CD8-positive, alpha-beta memory T cell (primary cell): ENCODE measurements at places on chromosomes 13 and 19. TPM values are rescaled to one million over a fixed set of nuclear protein-coding genes. Genes with fewer than 3 reads are reported as not detected.
A peak's percentile ranks its signal among the peaks of the same experiment; 100 is the strongest.

- H3K27me3 ChIP-seq, result no peaks in the 10 kb centered on the region
- H3K27ac ChIP-seq, result no peak within 1 kb of the TSS
- no peaks in the 10 kb centered on the region for H3K36me3 ChIP-seq
- peak; percentile 98 for DNase-seq
Observed at GRCh38 chr19:639253-640160, at the start of gene FGF22. Gene FGF22 (plus strand): TSS chr19:639879. CDS start chr19:639926, 47 bp downstream.

DNA sequence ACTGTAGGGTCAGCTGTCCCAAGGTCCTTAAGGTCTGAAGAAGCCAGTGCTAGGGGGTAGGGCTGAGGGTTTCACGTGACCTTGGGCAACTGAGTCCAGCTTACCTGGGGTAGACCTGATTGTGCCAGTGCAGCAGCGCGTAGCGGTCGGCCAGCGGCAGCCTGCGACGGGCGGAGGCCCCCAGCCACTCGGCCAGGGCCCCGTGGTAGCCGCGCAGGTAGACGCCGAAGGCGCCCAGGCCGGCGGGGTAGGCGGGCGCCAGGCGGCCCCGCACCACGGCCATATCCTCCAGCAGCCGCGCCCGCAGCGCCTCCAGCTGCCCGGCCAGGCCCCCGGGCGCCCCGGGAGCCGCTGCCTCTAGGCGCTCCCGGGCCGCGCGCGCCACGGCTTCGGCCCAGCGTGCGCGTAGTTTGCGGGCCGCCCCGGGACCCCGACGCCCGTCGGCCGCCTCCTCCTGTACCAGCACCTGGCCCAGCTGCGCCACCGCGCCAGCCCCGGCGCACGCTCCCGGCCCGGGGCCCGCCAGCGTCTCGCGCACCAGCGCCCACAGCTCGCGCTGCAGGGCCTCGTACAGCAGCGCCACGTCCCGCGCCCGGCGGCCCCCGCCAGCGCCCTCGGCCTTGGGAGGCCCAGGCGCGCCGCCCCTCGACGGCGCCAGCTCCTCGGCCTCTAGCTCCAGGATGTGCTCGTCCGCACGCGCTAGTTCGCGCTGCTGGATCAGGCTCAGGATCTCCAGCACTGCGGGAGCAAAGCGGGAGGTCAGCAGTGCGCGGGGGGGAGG is 10.9 kb downstream of the EXOC3L2 start:
- H3K4me3 ChIP-seq, result no peak overlapping the region
- no peak overlapping the region for H3K27ac ChIP-seq
- no peak for DNase-seq
- no peaks in the 10 kb centered on the region for H3K36me3 ChIP-seq

- H3K27me3 ChIP-seq, result no peaks in the 10 kb centered on the region
- no peak for DNase-seq
- H3K27ac ChIP-seq, result no peak overlapping the region
- H3K36me3 ChIP-seq, result no peaks in the 10 kb centered on the region
- peak overlapping the region; percentile 28 for H3K4me3 ChIP-seq
Observed at GRCh38 chr13:100520936-100521850, 67.4 kb downstream of the GGACT start.

DNA sequence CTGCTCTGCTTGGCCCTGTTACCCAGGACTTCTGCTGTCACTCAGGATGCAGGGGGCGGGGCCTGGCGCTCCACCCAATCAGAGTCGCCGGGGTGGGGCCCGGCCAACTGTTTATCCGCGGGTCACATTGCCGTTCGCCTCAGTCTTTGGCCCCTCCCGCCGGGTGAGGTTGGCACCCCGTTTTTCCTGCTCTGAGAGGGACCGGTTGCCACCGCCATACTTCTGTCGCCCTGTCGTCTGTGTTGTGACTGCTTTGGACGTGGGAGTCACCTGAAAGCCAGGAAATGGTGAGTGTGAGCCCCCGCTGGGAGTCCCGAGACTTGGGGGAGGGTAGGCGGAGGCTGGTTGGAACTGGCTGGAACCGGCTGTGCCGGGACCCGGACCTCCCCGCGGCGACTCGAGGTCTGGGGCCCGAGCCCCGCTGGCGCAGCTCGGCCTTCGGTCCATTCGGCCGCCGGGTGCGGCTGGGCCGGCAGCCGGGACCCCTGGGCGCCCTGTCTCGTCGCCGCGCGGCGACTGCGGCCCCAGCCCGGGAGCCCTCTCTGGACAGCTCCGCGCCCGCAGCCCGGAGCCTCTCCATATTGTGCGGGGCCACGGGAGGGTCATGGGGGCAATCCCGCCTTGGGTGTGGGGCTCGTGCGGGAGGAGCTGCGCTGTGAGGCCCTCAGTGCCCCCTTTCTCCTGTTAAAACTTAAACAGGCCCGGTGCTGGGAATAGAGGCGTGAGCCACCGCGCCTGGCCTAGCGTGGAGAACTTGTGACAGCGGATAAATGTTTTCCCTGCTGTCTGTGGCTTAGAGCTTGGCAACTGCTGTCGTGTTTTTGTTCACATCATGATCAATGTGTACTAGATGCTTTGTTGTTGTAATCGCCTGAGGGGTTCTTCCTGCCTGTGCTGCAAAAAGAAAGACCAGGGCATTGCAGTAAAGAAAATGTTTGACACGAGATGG is at the start of gene ZNF844:
ZNF844 (plus strand) TSS at position 142 of the 949 bp plus-strand sequence; CDS start at position 285, 143 bp downstream.
- no peaks in the 10 kb centered on the region for H3K4me1 ChIP-seq
- H3K36me3 ChIP-seq, result no peaks in the 10 kb centered on the region
- H3K27me3 ChIP-seq, result no peaks in the 10 kb centered on the region
- peak within 1 kb of the TSS; percentile 51 for H3K27ac ChIP-seq
- H3K4me3 ChIP-seq, result peak within 1 kb of the TSS; percentile 66

DNA sequence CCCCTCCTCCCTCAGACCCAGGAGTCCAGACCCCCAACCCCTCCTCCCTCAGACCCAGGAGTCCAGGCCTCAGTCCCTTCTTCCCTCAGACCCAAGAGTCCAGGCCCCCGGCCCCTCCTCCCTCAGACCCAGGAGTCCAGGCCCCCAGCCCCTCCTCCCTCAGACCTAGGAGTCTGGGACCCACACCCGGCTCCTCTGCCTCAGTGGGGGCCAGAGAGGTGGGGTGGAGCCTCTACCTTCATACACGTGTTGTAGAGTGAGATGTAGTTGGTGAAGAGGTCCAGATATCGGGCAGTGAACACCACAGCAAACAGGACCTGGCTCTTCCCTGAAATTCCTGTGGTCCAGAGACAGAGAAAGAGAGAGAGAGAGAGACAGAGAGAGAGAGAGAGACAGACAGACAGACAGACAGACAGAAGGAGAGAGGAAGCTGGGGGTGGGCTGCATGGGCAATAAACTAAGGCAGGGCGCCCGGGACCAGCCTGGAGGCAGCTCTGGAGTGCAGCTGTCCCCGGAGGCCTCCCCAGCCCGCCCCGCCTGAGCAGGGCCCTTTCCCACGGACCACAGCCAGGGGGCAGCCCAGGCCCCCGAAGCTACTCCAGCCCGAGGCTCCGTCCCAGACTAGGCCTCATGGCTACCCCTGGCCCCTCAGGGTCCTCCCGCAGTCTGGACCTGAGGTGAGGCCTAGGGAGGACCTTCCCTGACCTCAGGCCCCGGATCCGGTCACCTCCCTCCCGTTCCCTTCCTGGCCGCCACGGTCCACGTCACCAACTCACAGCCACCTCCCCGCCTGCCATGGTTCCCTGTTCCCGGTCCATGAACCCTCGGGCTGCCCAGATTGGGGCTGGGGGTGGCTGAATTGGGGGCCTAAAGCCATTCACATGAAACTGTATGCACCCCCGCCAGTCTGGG is 907 bp downstream of the KDELR1 start:
- H3K36me3 ChIP-seq, result peaks cover 21% of the 10 kb centered on the region
- H3K27me3 ChIP-seq, result peaks cover 16% of the 10 kb centered on the region
- DNase-seq, result peak; percentile 73
- peak overlapping the region; percentile 88 for H3K27ac ChIP-seq
- peaks cover 29% of the 10 kb centered on the region for H3K4me1 ChIP-seq

GRCh38 chr19:2488942-2489731 is 13.2 kb downstream of the GADD45B start:
- no peaks in the 10 kb centered on the region for H3K36me3 ChIP-seq
- H3K4me1 ChIP-seq, result peaks cover 9% of the 10 kb centered on the region
- no peak overlapping the region for H3K27ac ChIP-seq

- H3K27ac ChIP-seq, result no peak overlapping the region
- no peaks in the 10 kb centered on the region for H3K4me1 ChIP-seq
- DNase-seq, result no peak
- H3K4me3 ChIP-seq, result no peak overlapping the region
- no peaks in the 10 kb centered on the region for H3K27me3 ChIP-seq
Observed at GRCh38 chr13:91381371-91381770, 17.1 kb upstream of the GPC5 start.

- no peak overlapping the region for H3K4me3 ChIP-seq
- peaks cover 4% of the 10 kb centered on the region for H3K4me1 ChIP-seq
- no peaks in the 10 kb centered on the region for H3K36me3 ChIP-seq
Observed at GRCh38 chr19:4531562-4532165, 3.4 kb downstream of the PLIN5 start.

GRCh38 chr13:48725271-48725670 is 71.5 kb downstream of the CYSLTR2 start:
- no peak overlapping the region for H3K4me3 ChIP-seq
- no peaks in the 10 kb centered on the region for H3K4me1 ChIP-seq
- H3K27me3 ChIP-seq, result no peaks in the 10 kb centered on the region

DNA sequence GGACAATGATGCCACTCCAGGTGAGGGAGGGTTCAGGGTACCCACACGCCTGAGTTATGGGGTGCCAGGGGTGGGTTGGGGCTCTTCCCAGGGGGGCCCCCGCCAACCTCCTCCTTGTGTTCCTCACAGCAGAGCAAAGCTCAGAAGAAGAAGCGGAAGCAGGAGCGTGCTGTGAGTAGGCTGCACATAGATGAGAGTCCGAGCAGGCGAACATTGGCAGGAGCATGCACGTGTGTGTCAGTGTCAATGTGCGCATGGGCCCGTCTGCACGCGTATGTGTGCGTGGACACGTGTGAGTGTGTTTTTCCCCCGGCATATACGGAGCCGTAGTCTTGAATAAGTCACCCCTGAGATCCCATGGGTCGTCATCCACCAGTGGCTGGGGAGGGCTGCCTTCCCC is 12.4 kb upstream of the USE1 start:
- no peaks in the 10 kb centered on the region for H3K27me3 ChIP-seq
- peaks cover 34% of the 10 kb centered on the region for H3K36me3 ChIP-seq
- no peak overlapping the region for H3K4me3 ChIP-seq
- H3K4me1 ChIP-seq, result no peaks in the 10 kb centered on the region

- H3K4me1 ChIP-seq, result no peaks in the 10 kb centered on the region
- H3K27me3 ChIP-seq, result no peaks in the 10 kb centered on the region
- DNase-seq, result no peak
- no peaks in the 10 kb centered on the region for H3K36me3 ChIP-seq
- H3K27ac ChIP-seq, result no peak overlapping the region
Observed at GRCh38 chr13:61695147-61695546, 279.5 kb upstream of the PCDH20 start.

- peak within 1 kb of the TSS; percentile 93 for H3K4me3 ChIP-seq
- H3K27me3 ChIP-seq, result no peaks in the 10 kb centered on the region
- H3K27ac ChIP-seq, result peak within 1 kb of the TSS; percentile 94
Observed at GRCh38 chr19:2782936-2783780, at the start of gene SGTA. Gene SGTA (minus strand): TSS chr19:2783273. CDS start chr19:2769068, 14,205 bp downstream.

DNA sequence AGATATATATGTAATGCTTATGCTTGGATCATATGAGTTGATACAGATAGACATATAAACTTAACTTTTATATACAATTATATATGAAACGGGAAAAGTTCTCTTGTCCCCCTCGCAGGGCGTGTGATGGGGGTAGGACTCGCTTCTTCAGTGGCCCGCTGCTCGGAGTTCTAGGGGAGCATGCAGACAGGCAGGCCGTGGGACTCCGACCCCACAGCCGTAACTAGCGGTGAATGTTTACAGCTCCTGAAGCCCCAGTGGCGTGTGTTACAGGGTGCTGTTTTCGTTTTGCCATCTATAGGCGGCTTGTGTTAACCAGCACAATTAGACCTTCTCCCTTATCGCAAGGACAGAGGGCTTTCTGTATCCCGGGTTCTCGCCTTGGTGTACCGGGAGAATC is 1899.8 kb downstream of the PCDH9 start:
- H3K27me3 ChIP-seq, result no peaks in the 10 kb centered on the region
- H3K27ac ChIP-seq, result no peak overlapping the region
- no peak overlapping the region for H3K4me3 ChIP-seq

- H3K27me3 ChIP-seq, result no peaks in the 10 kb centered on the region
- no peak overlapping the region for H3K27ac ChIP-seq
- peaks cover 87% of the 10 kb centered on the region for H3K4me1 ChIP-seq
- no peaks in the 10 kb centered on the region for H3K36me3 ChIP-seq
- no peak for DNase-seq
- no peak overlapping the region for H3K4me3 ChIP-seq
Observed at GRCh38 chr13:99280166-99280565, 22.0 kb upstream of the GPR18 start.

DNA sequence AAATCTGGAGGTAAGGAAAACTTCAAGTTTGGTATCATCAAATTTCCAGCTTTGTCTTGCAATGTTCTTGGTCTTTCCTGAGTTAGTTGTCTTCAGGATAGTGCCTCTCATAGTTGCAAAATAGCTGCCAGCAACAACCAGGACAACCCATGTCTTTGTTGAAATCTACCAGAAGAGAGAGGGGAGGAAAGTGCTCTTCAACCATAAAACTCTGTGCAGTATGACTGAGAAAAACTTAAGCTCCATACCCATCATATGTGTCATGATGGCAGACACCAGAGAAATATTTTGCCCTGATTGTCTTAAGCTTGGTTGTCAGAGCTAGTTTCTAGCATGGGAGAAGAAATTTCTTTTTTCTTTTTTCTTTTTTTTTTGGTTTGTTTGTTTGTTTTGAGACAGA is 103.3 kb downstream of the SPRY2 start:
- DNase-seq, result no peak
- no peaks in the 10 kb centered on the region for H3K36me3 ChIP-seq
- no peak overlapping the region for H3K4me3 ChIP-seq
- no peaks in the 10 kb centered on the region for H3K27me3 ChIP-seq

DNA sequence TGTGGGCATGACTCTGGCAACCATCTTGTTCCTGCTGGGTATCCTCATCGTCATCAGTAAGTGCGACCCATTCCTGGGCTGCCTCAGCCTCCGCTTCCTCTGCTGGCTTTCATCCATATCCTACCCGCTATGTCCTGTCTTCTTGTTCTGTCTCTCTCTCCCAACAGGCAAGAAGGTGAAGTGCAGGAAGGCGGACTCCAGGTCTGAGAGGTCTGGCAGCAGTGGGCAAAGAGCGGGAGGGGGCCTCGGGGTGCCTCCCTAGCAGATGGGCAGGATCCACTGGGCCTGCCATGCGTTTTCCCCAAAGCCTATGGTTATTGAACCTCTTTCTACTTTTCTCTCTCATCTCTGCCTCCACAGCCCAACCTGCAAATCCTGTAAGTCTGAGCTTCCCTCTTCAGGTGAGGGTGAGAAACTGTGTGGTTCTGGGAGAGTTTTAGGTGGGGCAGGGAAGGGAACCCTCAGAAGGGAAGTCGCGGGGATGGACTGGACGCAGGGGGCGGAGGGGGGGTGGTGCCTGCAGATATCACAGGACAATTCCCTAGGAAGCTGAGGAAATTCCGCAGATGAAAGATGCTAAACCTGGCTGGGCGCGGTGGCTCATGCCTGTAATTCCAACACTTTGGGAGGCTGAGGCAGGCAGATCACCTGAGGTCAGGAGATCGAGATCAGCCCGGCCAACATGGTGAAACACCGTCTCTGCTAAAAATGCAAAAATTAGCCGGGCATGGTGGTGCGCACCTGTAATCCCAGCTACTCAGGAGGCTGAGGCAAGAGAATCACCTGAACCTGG is 3.1 kb upstream of the FXYD5 start:
- no peaks in the 10 kb centered on the region for H3K36me3 ChIP-seq
- no peak overlapping the region for H3K4me3 ChIP-seq
- no peak for DNase-seq
- no peak overlapping the region for H3K27ac ChIP-seq

GRCh38 chr19:19595171-19595701 is 23.3 kb downstream of the PBX4 start:
- no peaks in the 10 kb centered on the region for H3K36me3 ChIP-seq
- DNase-seq, result no peak
- H3K27me3 ChIP-seq, result no peaks in the 10 kb centered on the region

Gene LGALS4
- 1.2 TPM for total RNA-seq

Gene SPC24
- total RNA-seq, result 35.3 TPM

Gene KLK4
- not detected for total RNA-seq

Gene SH2D3A
- total RNA-seq, result 21.3 TPM

Gene OR10H1
- total RNA-seq, result not detected

Gene HSPB6
- not detected for total RNA-seq

Gene ZNF829
- total RNA-seq, result 5.9 TPM
